Activated effector memory CD4-positive, alpha-beta T cell treated with Interleukin-2 at 50 U/mL for 16 hours (primary cell): ENCODE measurements at places on chromosomes 12 and 14.
A peak's percentile ranks its signal among the peaks of the same experiment; 100 is the strongest.

DNA sequence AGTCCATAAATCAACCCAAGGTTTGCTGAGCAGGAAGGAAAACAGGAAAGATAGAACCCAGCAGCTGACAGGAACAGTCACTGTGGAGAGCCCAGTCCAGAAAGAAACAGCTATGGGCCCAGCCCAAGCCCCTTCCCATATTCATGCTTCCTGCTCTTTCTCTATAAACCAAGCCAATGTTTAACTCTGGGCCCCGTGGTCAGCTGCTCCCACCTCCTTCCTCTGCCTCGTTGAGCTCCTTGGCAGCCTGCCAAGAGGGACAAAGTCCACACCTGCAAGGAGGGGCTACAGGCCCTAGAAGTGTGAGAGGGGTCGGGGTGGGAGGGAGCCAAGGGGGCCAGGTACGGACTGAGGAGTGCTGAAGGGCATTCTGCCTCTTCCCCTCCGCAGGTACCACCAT lies 10.0 kb downstream of the SLC6A13 start:
- DNase-seq, result no peak

GRCh38 chr14:81480741-81481140 lies 52.9 kb downstream of the SEL1L start:
- no peak for DNase-seq

GRCh38 chr14:96146131-96146771 lies 58.4 kb upstream of the BDKRB2 start:
- DNase-seq, result no peak

DNA sequence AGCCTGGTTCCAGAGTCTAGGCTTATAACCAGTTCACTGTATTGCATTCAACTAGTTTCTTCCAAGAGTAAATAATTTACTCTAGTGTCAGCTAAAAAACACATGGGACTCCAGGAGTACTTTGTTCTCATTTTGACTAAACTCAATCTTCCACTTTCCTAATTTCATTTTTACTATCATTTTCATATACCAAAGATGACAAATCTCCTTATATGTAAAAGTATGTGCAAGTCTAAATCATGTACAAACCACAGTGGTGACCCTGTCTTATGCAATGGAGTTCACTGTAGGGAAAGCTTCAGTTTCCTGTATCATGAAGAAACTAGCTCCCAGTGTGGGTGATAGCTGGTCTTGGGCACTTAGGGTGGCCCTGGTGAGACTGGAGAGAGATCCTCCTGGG lies 151.6 kb downstream of the HELB start:
- no peak for DNase-seq

DNA sequence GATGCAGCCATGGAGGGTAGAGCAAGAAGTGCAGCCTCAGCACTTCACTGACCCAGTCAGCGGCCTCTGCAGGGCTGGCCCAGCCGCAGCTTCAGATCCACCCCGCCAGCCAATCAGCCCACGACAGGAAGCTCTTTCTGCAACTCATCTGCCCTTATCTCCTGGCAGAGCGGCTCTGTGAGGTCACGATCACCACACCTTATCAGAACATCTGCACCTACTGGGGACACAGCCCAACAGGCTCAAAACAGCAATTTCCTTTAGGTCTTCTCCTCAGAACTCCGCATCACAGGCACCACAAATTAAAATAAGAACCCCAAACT lies 287.3 kb downstream of the BCL11B start:
- DNase-seq, result peak; percentile 70
